ENCODE measurements at places on chromosomes 5 and 9.

- peak; percentile 6 for DNase-seq
Observed at GRCh38 chr9:78325343-78325742, 28.4 kb downstream of the PSAT1 start.

DNA sequence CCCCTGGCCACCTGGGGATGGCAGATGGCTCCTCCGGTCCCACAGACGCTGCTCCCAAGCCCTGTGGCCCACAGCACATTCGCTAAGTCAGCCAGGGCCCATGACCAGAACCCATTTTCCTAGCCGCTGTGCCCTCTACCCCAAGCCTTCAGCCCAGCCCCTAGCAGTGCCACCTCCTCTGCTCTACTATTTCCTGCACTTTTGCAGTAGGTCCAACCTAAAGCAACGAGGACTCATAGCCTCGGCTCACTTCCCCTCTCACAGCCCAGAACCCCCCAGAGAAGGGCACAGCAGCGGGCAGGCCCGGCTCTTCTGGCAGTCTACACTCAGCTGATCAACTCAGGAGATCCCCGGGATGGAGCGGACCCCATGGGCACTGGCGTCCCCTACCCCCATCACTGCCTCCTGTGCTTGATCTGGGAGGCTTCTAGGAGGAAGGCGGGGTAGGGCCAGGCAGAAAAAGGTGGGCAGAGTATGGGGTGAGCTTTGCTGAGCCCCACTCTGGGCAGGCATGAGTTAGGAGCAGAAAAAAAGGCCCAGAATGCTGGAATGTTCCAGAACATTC, 111.2 kb downstream of the ZNF354C start:
- no peak for DNase-seq

DNA sequence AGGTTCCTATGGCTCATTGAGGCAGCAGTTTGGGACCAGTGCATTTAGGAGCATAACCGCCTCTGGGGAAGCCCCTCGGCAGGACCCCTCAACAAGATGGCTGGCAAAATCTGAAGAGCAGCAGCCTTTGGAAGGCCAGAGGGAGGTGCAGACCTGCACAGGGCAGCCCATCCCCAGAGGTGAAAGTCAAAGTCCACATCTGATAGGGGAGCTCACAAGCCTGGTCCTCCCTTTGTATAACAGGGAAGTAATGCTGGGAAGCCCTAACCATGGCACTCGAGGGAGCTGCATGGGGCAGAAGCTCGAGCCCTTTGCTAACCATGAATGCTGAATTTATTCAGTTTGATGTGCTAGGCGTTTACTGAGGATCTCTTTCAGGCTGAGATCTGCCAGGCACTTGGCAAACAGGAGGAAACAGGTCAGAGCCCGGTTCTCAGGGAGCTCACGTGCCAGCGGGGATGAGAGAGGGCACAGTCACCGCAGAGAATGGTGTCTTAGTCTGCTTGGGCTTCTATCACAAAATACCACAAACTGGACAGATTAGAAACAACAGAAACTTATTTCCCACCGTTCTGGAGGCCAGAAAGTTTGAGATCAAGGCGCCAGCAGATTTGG, 114.1 kb downstream of the GABBR2 start:
- no peak for DNase-seq

GRCh38 chr5:37724395-37725125, 115.3 kb downstream of the GDNF start:
- no peak for DNase-seq

GRCh38 chr5:178672630-178673029, 45.8 kb upstream of the CLK4 start:
- no peak for DNase-seq

GRCh38 chr5:31361234-31361633, 167.7 kb downstream of the CDH6 start:
- DNase-seq = no peak

Data from NCI-H146 (cell line).